ENCODE measurements at places on chromosomes 16 and 17.

DNA sequence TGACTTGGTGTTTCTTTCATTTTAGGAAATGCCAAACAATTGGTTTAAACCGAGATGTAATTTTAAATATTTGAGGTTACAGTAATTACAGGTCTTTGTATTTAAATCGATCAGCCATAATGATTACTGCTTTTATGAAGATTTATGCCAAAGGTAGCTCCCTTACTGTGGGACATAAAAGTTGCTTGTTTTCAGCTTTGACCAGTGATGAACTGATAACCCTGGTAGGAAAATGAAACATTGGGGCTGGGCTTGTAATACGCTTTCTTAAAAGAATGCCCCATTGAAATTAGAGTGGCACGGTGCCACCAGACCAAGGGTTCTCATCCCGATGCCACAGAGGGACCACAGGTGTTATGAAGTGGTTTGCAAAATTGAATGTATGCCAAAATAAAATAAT, 7.3 kb downstream of the TNRC6A start:
- DNase-seq = no peak

DNA sequence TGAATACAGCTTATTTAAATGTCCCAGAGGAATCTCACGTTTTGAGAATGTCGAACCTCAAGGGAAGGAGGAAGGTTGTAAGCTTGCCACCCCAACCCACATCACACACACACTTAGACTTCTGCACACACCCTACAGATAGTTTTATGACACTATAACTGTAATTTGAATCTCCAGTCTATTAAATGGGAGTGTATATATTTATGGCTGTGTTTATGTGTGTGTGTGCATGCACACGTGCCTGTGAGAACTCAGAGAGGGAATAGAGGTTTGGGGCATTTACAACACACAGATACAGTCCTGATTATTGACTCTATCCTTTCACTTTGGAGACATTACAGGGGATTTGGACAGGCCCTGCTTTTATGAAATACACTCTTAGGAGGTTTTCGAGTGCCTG, 171.5 kb upstream of the MAF start:
- no peak for DNase-seq

DNA sequence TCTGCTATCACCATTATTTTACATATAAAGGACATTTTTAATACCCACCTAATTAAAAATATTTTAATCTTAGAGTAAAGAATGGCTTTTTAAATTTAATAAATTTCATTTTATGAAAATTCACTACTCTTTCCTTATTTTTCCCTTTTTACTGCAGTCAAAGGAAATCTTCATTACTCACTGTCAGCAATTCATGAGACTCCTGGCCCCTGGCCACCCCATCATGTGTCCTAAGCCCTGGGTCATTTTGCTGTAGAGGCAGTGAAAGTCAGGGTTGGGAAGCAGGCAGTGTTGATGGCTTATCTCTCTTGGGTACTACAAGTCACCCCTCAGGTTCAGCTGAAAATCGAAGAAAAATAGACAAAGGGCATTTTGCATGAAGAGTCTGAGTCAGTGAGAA, 468.6 kb upstream of the CCL2 start:
- no peak for DNase-seq

- no peak for DNase-seq
These were observed 9.2 kb downstream of the CDIP1 start for GRCh38 chr16:4529085-4530060.

DNA sequence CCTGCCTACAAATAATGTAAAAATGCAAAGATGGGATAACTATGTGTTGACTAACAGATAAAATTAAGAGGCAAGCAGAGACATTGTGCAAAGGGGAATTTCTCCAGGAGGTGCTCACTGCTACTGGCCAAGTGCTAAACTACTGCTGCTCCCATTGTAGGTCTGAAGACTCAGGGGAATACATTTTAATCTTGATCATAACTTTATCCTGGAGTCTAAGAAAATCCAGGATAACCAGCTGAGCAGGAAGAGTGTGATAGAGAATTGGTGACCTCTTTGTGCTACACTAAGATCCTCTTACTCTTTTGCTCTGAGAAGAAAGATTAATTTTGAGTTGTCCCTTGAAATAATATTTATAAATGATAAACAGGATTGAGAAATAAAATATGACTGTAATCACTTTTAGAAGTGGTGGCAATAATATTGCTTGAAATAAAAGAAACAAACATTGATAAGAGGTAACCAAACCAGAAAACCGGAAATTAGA, 5.9 kb downstream of the RNF43 start:
- DNase-seq = no peak

- DNase-seq = peak; percentile 53
These were observed 419 bp downstream of the RAB37 start for GRCh38 chr17:74737299-74738050.

- DNase-seq = peak; percentile 58
These were observed 14.3 kb downstream of the PIEZO1 start for GRCh38 chr16:88770461-88771293.

DNA sequence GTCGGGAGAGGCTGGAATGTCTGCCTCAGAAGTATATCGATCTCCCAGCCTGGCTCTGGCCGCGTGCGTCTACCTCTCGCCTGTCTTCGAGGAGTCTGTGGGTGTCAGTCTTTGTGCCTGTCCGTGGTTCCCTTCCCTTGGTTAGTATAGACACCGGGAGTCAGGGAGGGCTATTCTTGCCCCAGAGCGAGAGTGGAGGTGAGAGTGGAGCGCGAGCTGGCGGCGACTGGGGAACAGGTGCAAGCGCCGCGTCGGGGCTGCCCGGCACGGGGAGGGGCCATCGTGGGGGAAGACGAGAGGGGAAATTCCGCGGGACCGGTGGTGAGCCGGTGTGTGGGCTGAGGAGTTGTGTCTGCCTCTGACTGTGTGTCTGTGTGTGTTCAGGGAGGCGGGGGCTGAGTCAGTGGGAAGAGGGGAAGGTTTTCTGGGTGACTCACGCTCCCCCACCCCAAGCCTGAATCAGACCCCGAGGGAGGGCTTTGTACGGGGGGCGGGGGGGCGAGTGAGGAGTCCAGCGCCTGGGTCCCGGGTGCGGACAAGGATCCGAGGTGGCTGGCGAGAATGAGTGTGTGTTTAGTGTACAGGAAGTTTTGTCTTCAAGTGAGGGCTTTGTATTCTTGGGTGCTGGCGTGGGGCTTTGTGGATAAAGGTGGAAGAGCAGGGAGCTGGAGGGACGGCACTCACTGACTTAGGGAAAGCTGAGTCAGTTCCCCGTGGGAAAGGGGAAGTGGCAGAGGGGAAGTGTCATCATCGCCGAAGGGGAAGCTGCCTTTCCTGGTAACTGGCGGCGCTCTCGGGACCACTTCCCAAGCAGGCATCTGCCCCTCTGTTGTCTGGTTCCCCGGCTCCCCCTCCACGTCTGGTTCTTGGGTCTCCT, 8.6 kb downstream of the KDM6B start:
- DNase-seq = peak; percentile 95

DNA sequence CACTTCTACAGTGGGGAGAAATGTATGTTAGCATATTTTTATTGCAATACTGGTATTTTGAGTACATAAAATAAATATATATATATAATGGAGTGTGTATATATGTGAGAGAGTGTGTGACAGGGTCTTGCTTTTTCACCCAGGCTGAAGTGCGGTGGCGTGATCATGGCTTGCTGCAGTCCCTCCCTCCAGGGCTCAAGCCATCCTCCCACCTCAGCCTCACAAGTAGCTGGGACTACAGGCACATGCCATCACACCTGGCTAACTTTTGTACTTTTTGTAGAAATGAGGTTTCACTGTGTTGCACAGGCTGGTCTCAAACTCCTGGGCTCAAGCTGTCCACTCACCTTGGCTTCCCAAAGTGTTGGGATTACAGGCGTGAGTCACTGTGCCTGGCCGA, 4.1 kb downstream of the CYLD start:
- no peak for DNase-seq

DNA sequence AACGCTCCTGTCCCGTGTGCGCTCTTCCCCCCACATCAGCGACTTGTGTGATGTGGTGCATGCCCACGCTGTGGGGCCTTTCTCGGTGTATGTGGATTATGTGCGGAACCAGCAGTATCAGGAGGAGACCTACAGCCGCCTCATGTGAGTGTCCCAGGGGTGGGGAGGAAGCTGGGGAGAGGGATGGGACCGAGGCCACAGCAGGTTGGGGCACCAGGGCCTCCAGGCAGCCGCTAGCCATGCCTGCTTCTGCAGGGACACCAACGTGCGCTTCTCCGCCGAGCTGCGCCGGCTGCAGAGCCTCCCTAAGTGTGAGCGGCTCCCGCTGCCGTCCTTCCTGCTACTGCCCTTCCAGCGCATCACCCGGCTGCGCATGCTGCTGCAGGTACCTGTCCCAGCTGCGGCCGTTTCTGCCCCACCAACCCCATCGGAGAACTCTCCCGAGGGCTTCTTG, 5.8 kb downstream of the ARHGEF15 start:
- no peak for DNase-seq

GRCh38 chr17:67605256-67605912, 112.4 kb upstream of the NOL11 start:
- DNase-seq = no peak

- no peak for DNase-seq
These were observed 82.5 kb downstream of the NETO2 start for GRCh38 chr16:47061204-47061603.

- DNase-seq = no peak
These were observed 471.1 kb downstream of the WWOX start for GRCh38 chr16:78570399-78571141.

GRCh38 chr17:57823469-57824401, 26.1 kb downstream of the MRPS23 start:
- DNase-seq = no peak

GRCh38 chr16:27458258-27458657, 56.3 kb downstream of the IL21R start:
- DNase-seq = no peak

DNA sequence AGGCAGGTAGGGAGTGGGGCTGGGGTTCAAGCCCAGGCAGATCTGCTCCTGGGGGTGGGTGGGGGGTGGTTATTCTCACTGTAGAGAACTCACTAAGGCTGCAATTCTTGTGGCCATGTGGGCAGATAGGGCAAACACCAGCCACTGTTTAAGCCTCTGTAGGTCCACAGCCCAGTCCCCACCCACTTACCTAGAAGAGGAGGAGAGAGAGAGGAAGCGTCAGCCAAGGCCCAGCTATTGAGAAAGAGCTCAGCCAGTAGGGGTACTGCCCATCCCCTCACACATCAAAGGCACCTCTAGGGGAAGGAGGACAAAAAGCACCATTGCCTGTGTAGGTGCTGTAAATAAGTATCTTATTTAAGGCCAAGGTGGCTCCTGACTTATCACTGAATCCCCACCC, 12.9 kb downstream of the KRT16 start:
- no peak for DNase-seq

DNA sequence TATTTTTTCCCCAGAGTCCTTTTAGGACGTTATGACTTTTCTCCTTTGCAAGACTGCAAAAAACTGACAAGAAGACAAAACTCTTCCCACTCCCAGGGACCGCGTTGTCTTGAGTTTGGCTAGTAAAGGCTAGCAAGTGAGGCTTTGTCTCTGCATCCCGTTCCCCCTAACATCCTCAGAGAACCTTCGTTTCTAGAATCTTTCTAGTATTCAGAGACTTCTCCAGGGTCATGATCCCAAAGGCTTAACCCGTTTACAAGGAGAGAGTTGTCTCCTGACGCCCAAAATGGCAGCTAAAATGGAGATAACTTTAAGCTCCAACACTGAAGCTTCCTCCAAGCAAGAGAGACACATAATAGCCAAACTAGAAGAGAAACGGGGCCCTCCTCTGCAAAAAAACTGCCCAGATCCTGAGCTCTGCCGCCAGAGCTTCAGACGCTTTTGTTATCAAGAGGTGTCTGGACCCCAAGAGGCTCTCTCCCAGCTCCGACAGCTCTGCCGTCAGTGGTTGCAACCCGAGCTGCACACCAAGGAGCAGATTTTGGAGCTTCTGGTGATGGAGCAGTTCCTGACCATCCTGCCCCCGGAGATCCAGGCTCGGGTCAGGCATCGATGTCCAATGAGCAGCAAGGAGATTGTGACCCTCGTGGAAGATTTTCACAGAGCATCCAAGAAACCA, 843 bp downstream of the ZNF174 start:
- no peak for DNase-seq

GRCh38 chr16:84605339-84605848, 12.5 kb downstream of the COTL1 start:
- no peak for DNase-seq

- DNase-seq = no peak
These were observed 19.5 kb upstream of the USP10 start for GRCh38 chr16:84680165-84680842.

- no peak for DNase-seq
These were observed 23.0 kb downstream of the ANKRD11 start for GRCh38 chr16:89467382-89467781.

- DNase-seq = no peak
These were observed 6.4 kb upstream of the GRN start for GRCh38 chr17:44338702-44339101.

GRCh38 chr17:81371910-81372760, 23.1 kb upstream of the BAHCC1 start:
- DNase-seq = no peak

DNA sequence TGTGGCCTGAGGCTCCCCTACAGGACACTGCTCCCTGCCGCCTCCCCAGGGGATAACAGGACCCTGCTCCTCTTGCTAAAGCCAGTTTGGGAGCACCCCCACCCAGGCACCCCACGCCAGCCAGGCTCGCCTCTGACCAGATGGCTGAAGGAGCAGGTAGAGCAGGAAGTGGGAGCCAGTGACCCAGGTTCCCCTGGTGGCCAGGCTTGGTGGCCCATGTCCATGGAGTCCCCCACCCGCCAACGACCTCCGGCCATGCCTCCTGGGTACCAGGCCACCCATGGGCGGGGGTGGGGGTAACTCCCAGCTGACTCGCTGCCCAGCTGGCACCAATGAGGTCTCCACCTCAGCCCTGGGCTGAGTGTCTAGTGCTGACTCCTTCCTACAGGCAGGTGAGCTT, 10.0 kb downstream of the BCAR1 start:
- DNase-seq = no peak
